Activated CD8-positive, alpha-beta memory T cell treated with anti-CD3 and anti-CD28 coated beads, Interleukin-2, amount 10 ng/mL, durations not matched to agents 7 days and 5 days (primary cell): ENCODE measurements at places on chromosomes 2 and 18. TPM values are rescaled to one million over a fixed set of nuclear protein-coding genes. Genes with fewer than 3 reads are reported as not detected.

GRCh38 chr2:232533944-232534710 is 5.4 kb upstream of the CHRNG start:
- no peak overlapping the region for H3K27ac ChIP-seq
- H3K4me3 ChIP-seq = no peak overlapping the region
- H3K4me1 ChIP-seq = peaks cover 9% of the 10 kb centered on the region
- no peaks in the 10 kb centered on the region for H3K36me3 ChIP-seq
- H3K27me3 ChIP-seq = peaks cover 6% of the 10 kb centered on the region

The LIMS4 gene
- total RNA-seq = 0.77 TPM

DNA sequence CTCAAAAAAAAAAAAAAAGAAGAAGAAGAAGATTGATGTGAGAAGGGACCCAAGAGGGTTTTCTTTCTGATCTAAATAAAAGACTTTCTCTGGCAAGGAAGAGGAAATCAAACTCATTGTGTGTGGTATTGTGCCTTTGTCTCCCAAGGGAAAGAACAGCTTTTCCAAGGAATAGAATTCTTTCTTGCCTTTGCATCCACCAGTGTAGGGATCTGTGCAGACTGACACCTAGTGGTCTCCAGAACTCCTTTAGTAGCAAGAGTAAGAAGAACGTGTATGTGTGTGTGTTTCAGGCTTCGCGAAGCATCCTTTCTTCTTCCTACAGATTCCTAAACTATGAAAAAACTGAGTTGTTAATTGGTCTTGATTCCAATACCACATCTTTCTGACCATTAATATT is 33.5 kb upstream of the CRIM1 start:
- H3K27ac ChIP-seq = no peak overlapping the region
- no peak overlapping the region for H3K4me3 ChIP-seq
- no peaks in the 10 kb centered on the region for H3K4me1 ChIP-seq
- H3K36me3 ChIP-seq = no peaks in the 10 kb centered on the region

DNA sequence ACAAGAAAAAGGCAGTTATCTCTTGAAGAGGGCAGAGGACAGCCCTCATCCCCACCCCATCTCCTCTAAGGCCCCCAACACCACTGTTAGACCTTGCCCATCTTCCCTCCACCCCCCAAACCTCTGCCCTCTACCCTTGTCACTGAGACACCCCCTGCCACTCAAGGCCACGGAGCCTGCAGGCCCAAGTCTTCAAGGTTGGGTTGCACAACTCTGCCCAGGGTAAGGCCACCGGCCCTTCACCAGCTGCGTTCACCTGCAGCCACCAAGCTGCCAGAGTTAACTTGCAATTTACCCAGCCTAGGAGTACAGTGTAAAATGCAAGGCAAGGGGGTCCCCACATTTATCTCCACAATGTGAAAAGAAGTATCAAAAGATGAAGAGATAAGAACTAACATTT is 128.7 kb upstream of the PKDCC start:
- no peaks in the 10 kb centered on the region for H3K36me3 ChIP-seq
- H3K27me3 ChIP-seq = peaks cover 38% of the 10 kb centered on the region

GRCh38 chr2:64284751-64285150 is 140.5 kb upstream of the PELI1 start:
- peaks cover 2% of the 10 kb centered on the region for H3K27me3 ChIP-seq
- DNase-seq = no peak
- no peaks in the 10 kb centered on the region for H3K4me1 ChIP-seq
- no peaks in the 10 kb centered on the region for H3K36me3 ChIP-seq
- no peak overlapping the region for H3K4me3 ChIP-seq

DNA sequence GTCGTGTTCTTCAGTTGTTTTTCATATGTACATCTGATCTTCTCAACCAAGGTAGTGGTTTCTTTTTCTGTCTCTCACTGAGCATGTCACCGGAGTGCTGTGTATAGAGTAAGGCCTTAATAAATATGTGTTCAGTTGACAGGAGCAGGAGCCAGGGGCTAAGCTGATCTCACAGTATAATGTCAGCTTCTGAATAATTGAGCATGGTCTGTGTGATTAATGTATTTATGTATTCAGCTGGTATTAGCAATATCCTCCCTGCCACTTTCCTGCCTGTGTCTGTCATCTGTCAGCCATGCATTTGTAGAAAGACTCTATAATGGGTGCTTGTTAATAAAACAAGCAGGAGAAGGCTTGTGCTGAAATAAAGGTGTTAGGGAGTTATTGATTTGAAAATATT is 198.9 kb downstream of the ADCYAP1 start:
- DNase-seq = no peak
- H3K4me1 ChIP-seq = no peaks in the 10 kb centered on the region
- H3K36me3 ChIP-seq = no peaks in the 10 kb centered on the region
- no peak overlapping the region for H3K27ac ChIP-seq
